NCI-H524 (cell line): ENCODE measurements at places on chromosomes 16 and 17.

DNA sequence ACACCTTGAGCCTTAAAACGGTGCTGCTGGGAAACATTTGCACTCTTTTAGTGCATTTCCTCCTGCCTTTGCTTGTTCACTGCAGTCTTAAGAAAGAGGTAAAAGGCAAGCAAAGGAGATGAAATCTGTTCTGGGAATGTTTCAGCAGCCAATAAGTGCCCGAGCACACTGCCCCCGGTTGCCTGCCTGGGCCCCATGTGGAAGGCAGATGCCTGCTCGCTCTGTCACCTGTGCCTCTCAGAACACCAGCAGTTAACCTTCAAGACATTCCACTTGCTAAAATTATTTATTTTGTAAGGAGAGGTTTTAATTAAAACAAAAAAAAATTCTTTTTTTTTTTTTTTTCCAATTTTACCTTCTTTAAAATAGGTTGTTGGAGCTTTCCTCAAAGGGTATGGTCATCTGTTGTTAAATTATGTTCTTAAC, 4.4 kb downstream of the SOX9 start:
- peak; percentile 40 for DNase-seq

DNA sequence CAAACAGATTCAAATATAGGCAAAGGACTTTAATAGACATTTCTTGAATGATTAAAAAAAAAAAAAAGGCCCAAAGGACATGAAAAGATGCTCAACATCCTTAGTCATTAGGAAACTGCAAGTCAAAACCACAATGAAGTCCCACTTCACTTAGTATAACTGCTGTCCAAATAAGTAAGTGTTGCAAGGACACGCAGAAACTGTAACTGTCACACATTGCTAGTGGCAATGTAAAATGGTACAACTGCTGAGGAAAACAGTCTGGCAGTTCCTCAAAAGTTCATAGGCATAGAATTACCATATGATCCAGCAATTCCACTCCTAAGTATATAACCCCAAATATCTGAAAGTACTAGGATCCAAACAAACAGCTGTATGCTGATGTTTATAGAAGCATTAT, 112.7 kb downstream of the BRIP1 start:
- no peak for DNase-seq

GRCh38 chr17:45376171-45377005, 56.3 kb downstream of the ARHGAP27 start:
- no peak for DNase-seq

DNA sequence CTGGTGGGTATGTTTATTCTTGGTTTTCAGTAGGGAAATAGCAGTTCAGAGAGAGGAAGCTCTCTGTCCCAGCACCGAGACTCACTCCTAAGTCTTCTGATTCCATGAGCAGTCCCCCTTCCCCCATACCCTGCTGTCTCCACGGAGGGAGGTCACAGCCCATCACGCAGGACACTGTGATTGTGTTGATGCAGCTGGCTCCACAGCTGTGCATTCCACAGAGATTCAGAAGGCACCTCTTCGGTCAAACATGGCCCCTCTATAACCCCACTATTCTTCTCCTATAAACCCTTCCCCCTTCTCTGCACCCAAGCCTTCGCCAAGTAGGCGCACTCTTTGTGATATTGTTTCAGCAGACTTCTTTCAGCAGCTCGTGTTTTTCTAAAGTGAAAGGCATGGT, 104.3 kb upstream of the HLF start:
- DNase-seq, result no peak

DNA sequence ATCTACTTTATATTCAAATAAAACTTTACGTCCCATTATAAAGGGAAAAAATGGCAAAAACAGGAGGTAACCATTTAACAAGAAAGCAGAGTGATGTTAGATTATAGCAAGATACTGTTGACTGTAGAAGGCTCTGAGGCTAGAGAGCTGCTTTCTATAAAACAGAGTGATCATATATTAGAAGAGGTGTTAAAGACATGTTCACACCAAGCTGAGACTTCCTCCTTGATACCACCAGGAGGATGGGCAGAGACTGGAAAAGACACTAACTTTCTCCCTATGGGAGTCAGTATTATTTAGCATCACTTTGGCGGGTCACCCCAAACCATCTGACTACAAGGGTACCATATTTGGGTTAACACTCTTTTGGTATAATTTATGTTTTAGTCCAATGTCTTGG, 687 bp upstream of the CIITA start:
- no peak for DNase-seq

DNA sequence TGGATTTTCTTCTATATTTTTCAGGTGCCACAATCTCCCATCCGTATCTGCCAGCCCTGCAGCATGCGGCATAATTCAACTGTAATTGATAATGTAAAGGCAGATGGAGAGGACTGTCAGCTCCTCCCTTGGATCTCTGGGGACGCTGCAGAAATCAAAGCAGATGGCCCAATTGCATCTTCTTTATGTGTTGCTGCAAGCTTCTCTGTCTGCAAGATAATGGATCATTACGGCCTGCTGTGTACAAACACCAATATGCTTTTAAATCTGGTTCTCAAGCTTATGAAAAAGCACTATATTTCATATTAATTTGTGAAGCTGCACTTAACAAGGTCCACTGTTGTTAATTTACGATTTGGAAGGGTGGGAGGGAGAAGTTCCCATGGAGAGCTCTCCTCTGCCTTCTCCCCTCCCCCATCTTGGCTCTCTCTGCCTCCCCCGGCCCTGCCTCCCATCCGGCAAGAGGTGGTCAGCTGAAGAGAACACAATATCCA, 607.5 kb downstream of the TOX3 start:
- peak; percentile 64 for DNase-seq

GRCh38 chr16:2179107-2179501, 17.3 kb downstream of the CASKIN1 start:
- DNase-seq, result no peak

DNA sequence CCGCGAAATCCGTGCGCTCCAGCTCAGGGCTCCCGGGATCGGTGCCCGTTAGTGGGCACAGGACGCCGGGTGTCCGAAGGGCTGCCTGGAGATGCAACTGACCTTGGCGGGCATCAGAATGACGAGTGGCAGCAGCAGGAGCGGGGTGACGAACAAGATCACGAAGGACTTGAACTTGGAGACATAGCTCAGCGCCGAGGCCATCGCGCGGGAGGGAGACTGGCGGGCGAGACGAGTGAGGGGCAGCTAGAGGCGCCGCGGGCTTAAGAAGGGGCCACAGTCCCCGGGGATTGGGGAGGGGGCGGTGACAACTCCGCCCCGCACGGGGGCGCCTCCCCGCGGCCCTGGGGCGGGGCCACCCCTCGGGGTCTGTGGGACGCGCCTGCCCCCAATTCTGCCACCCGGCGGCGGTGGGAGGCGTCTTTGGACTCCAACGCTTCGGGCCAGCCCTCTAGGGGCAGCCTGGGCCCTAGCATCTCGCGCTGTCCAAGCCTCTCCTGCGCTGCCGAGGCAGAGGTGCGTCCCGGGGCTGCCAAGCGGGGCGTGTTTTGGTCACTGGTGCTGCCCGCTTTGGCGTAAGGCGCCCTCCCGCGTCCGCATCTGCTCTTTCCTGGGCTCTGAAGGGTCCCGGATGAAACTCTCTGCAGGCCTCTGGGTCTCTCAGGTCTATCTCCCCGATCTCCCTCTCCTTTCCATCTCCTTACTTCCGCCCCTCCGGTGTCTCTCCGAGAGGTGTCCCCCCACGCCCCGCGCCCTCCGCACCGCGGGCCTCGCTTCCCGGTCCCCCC, at the start of gene SLC13A5:
Gene SLC13A5 (minus strand): TSS at position 240 of the 788 bp plus-strand sequence. CDS start 36 bp downstream, at position 204.
- peak; percentile 49 for DNase-seq

DNA sequence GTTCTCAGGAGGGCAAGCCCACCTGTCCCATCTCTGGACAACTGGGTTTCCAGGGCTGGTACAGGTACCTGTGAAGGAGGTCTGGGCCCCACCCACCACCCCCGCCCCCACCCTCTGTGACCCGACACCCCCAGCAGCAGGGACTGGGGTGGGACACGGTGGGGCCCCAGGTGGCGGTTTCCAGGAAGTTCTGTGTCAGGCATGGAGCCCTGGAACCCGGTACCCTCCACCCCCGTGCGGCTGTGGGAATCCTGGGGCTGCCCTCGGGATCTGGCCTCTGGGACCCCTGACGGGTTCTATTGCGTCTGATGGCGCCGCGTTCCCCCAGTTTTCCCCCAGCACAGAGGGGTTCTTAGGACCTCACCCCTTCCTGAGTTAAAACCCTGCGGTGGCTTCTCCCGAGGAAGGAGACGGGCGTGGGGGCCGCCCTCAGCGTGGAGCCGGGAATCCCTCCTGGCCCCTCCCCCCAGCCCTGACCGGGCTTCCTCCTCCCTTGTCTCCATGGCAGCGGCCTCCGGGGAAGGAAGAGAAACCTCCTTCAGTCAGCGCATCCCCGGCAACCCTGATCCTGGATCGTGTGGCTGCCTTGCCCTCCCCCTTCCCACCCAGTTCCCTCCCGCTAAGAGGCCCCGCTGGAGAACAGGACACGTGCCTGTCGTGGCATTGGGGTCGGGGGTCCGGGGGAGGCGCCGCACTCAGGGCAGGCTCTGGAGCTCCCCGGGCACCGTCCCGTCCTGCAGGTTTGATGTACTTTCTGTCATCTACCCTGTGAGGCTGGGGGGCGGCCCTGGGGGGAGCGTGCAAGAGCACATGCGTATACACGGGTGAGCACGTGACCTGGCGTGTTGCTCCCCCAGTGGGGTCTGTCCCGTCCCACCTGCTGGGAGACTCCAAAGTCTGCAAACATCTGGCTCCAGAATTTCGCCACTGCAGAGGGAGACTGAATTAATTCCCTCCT, 30.3 kb downstream of the CACNA1H start:
- peak; percentile 85 for DNase-seq

- no peak for DNase-seq
Measured at GRCh38 chr16:86288716-86289294, 221.5 kb upstream of the FOXF1 start.

- no peak for DNase-seq
Measured at GRCh38 chr17:54951286-54951685, 17.2 kb downstream of the COX11 start.

- no peak for DNase-seq
Measured at GRCh38 chr17:44677136-44677535, 12.4 kb downstream of the CCDC43 start.

- no peak for DNase-seq
Measured at GRCh38 chr17:67041941-67042899, 2.1 kb upstream of the CACNG1 start.

DNA sequence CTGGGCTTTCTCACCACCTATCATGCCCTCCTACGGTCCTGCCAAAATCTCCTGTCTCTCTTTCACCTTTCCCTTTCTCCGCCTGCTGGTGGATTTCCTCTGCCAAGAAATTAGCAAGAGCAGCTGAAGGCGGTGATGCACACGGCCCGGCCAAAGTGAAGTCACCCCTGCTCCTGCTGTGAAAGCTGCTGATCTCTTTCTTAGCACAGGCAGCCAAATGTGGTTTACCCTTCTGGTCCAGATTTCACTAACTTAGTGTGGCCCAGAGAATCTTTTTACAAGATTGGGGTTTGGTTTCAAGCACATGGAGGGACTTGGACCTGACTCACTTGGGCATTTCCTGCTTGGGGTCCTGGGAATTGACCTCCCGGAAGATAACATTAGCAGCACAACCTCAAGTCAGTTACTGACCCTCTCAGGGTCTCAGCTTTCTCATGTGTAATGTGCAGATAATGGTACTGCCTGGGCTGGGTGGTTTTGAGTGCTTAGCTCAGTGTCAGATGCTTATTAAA, 155.7 kb downstream of the SOCS1 start:
- peak; percentile 23 for DNase-seq

DNA sequence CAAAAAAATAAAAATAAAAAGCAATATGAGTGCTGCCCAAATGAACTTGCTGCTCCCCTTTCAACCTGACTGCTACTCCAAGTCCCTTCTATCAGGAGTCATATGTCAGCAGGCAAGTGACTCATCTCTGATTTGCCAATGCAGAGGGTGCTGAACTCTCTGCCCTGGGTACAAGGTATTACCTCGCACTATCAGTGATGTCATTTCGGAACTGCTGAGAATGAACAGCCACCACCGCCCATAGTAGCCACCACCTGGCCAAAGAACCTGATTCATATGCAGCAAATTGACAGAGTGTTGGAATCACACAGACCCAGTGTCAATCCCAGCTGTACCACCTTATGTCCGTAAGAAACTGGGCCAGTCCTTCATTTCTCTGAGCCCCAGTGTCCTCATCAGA, 31.2 kb downstream of the LYRM9 start:
- DNase-seq, result no peak

DNA sequence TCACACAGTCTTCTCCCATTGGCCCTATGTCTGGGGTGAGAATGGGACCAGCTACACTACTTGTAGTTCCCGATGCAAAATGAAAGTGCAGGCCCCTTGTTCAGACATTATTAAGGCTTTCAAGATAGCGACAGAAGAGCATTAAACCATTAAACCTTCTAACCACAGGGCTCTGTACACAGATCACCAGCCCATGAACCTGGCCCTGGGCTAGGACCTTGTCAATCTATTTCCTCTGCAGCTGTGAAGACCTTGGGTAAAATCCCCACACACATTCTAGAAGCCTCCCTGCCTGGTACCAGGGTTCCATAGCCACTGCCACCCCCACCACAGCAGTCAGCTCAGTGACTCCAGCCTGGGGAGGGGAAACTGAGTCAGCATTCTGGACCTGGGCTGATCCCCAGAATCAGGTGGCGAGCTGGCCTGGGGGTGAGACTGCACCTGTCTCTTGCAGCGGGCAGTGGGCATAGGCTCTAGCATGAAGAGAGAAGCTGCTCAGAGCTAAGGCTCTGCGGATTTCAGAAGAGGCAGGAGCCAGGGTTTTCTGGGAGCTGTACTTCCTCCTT, 119.7 kb upstream of the LHX1 start:
- no peak for DNase-seq

- no peak for DNase-seq
Measured at GRCh38 chr17:45660474-45660873, 123.6 kb upstream of the CRHR1 start.

- DNase-seq, result no peak
Measured at GRCh38 chr17:27282054-27282551, 11.8 kb upstream of the WSB1 start.

DNA sequence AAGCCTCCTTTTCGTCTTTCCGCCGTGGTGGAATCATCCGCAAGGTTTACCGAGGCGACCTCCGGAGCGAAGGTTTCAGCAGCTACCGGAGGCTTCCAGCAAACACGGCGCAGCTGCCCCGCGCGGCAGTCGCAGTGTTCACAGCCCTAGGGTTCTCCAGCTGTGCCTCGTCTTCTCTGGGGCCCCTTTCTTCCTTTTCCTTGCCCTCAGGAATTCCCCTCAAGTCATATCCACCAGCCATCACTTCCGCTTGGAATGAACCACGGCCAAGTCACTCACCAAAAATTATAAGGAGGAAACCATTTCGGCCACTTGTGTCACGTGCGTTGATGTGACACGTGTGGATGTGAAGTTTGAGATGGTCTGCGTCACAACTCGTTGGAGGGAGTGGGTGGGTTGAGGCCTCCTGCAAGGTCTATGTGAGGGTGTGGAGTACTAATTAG, 636 bp upstream of the ERN1 start:
- no peak for DNase-seq

GRCh38 chr16:78478267-78478861, 378.9 kb downstream of the WWOX start:
- DNase-seq, result peak; percentile 30

GRCh38 chr17:9181640-9182039, 160.3 kb downstream of the NTN1 start:
- no peak for DNase-seq

DNA sequence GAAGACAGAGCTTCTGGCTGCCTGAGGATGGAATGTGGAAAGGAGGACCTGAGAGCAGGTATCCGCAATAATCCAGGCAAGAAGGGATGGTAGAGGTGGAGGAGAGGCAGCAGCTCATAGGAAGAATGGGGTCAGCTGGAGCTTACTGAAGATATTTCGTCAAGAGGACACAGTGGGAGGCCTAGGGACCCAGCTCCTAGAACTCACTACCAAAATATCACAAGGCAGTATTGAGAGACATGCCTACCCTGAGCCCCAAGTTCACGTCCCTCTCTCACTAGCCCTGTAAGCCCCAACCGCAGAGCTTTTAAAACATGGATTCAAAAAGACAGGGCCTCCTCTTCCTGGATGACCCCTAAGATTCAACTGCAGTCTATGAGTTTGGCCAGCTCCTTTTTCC, 14.2 kb upstream of the CCL8 start:
- DNase-seq, result no peak
